ENCODE measurements at places on chromosomes 5 and 9.

DNA sequence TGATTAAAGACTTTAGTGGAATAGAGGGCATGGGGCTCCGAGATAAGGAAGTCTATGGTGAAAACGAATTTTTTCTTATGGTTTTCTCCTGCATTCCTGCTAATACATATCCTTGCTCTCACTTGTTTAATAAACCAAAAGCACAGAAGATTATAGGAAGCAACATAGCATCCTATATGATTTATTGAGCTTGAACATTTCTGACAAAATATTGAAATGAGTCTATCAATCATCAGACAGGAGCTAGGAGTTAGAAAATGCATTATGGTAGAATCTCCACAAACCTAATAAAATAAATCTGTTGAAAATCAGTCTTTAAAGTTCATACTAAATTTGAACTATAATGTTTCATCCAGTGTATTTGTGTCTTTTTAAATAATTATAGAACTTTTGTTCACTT lies 554.6 kb upstream of the RGMB start:
- DNase-seq: no peak

DNA sequence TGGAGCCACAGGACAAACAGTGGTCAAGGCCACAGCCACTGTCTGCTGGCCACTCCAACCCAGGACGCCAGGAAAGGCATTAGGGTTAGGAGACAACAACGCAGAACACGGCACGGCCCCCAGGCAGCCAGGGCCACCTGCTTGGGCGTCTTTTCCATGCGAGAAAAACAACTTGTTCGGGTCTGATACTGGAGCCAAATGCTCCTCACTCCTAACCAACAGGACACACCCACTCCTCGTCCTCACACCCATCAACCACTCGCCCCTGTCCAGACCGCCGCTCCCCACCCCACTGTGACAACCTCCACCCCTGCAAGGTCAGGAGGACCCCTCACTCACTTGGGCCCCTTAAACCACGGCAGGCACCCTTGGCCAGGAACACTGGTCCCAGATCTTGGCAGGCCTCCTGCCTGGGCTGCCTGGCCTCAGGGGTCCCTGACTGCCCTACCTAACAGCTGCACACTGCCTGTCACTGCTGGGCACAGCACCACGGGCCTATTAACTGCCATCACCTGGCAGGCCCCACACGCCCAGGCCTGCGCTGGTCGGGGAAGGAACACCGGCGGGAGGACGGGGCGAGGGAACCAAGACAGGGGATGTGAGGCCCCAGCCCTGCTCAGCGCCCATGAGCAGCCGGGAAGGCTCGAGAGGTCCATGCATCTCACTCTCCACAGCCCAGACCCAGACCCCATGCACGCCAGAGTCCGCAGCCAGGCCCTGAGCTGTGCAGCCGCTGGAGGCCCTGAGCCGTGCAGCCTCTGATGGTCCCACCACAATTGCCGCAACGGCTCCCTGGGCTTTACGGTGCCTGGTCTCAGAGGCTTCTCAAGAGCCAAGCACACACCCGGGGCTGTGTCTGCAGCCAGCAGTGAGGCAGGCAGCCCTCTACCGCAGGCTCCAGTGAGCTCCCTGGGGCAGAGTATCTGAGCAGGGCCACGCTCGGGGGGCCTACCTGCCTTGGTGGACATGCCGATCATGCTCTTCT lies 13.8 kb downstream of the CLPTM1L start:
- DNase-seq: no peak

DNA sequence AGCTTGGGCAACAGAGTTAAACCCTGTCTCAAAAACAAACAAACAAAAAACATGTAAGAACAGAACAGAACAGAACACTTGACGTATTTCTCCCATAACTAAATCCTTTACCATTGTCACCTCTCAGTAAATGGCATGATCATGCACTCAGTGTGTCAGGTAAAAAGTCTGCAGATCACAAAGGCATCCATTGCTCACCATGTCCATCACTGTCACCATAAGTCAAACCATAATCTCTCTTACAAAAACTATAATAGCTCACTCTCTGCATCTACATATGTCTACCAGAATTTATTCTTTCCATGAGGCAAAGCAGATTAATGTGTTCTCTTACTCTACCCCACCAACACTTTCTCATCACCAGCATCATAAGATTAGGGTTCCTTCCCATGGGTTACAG lies 387.5 kb downstream of the CDH12 start:
- no peak for DNase-seq

DNA sequence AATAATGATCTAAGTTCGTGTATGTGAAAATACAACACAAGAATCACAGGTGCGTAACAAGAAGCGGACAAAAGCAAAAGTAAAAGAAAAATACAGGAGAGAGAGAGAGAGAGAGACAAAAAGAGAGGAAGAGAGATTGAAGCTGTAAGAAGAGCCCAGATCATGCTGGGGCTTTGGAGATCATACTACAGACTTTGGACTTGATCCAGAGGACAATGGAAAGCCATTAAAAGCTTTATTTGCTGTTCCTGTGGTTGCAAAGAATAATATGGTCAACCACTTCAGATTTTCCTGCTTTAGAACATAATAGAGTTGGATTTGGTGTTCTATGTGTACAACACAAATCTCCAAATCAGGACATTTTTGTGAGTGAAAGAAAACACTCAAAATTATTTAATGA lies 561.4 kb downstream of the CAAP1 start:
- DNase-seq: no peak

DNA sequence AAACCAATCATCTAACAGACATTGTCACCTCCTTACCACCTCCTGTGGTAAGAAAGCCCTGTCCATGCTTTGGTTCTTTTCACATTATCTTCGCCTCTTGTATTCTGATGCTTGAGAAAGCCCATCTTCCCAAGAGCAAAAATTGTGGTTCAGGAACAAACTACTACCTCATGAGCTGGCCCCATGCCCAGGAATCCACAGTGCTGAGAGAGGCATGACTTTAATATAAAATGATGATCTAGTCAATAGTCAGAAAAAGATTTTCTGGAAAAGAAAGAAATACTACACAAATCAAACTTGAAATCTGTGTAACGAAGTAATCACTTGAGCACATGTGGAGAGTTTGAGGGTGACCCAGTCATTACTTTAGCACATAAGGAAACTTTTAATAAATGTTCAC lies 94.7 kb downstream of the FGF10 start:
- no peak for DNase-seq

GRCh38 chr9:34961574-34962490 lies 3.7 kb downstream of the PHF24 start:
- no peak for DNase-seq

GRCh38 chr5:78495800-78496199 lies 135.4 kb downstream of the SCAMP1 start:
- no peak for DNase-seq

GRCh38 chr5:151037561-151038411 lies 17.4 kb downstream of the GPX3 start:
- no peak for DNase-seq

GRCh38 chr9:133428617-133429101 lies 6.5 kb downstream of the ADAMTS13 start:
- DNase-seq: no peak

GRCh38 chr5:56307714-56308333 lies 74.7 kb upstream of the ANKRD55 start:
- no peak for DNase-seq

DNA sequence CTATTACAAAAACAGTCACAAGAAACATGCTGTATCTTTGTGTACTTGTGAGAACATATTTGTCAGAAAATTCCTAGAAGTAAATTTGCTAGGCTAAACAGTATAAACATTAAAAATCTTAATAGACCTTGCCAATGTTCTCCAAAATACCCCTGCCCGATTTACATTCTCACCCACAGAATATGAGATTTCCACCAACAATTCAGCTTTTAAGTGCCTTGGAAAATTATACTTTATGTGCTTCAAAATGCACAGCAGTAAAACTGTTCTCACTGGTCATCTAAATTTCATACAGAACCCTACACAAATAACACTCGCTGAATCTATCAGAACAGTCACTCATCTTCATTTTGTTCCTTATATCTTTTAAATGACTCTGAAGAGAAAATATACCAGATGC lies 5.5 kb downstream of the MLLT3 start:
- no peak for DNase-seq

DNA sequence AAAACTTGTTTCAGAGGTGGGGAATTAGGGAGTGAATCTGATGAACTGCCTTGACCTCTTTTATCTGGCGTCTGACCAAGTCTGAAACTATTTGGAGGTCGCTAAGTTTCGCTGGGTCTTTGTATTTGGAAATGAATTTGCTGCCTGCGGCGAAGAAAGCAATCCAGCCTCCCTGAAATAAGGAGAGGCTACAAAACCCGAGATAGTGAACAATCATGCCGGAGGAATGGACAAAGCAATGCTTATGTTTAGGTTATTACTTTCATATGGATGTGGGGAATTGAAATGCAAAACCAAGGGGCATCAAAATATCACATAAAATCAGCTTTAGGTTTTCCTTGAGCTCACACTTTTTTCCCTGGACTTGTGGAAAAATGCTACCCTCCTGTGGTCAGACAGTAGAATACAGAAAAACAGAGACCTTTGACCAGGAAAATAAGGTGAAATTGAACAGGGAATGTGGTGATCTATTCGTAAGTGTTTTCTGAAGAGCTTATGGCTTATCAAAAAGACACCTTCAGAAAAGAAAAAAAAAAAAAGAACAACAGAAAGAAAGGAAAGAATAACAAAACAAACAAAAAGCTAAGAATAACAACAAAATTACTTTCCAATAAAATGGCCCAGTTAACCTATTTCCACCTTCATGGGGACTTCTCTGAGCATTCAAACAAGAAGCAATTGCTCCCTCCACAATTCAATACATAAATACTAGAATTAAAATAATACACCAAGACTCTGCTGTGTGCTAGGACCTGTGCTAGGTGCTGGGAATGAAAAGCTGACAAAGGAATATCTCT lies 68.6 kb upstream of the DPYSL3 start:
- no peak for DNase-seq

- no peak for DNase-seq
Observed at GRCh38 chr5:157502143-157502647, 42.2 kb downstream of the NIPAL4 start.

GRCh38 chr9:97572892-97573365 lies 60.2 kb downstream of the TSTD2 start:
- DNase-seq: no peak

DNA sequence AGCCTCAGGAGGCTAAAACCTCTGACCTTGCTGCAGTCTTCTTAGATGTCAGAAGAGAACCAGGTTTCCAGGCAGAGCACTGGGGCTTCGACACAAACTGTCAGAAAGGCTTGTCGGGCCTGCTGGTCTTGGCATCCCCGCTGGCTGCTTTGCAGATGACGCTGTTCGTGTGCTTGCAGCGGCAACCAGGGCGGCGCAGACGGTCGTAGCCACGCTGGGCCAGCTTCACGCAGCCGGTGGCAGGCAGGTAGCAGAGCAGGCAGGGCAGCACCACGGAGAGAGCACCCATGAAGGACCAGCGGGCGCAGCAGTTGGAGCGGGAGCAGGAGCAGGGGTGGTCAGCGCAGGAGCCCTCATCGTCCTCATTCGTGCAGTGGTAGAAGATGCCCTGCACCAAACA lies 10.7 kb downstream of the SPRY4 start:
- no peak for DNase-seq

Data from activated T-helper 2 cell treated with anti-CD3 and anti-CD28 coated beads, Interferon-gamma antibody, Interleukin-2, Interleukin-4, amounts not matched to agents 10 μg/mL and 5 μg/mL and 100 μg/mL, durations not matched to agents 14 hours and 24 hours and 36 hours (primary cell).